ENCODE measurements at places on chromosomes 7 and 10. TPM values are rescaled to one million over a fixed set of nuclear protein-coding genes. Genes with fewer than 3 reads are reported as not detected.

The IGF2BP3 gene
- not detected for total RNA-seq

The TAS2R38 gene
- total RNA-seq, result not detected

DNA sequence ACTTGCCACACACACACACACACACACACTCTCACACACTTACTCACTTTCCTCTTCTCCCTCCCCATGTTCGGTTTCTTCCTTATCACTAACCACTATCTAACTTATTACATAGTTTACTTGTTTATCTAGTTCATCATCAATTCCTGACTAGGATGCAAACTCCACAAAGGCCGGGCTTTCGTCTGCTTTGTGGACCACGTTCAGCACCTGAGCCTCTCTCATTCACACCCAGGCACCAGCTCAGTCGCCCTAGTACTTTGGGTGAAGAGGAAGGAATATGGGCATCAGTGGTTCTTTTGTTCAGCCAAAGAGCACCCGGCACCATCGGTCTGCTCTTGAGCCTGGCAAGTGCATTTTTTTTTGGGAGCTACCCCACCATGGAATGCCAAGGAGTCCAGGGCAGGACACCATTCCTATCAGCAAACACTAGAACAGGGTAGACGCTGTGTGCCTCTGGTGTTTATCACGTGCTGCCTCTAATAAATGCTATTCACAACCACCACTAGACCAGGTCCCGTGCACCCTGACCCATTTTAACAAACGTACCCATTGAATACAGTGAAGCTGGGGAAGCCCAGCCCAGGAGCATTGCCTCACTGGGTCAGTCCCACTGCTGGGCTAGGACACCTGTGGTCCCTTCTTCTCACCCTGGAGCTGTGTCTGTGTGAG is 2.2 kb downstream of the C10orf67 start:
- H3K4me1 ChIP-seq, result no peaks in the 10 kb centered on the region
- peak overlapping the region; percentile 94 for H3K27ac ChIP-seq
- H3K36me3 ChIP-seq, result no peaks in the 10 kb centered on the region
- peaks cover 5% of the 10 kb centered on the region for H3K27me3 ChIP-seq
- no peak overlapping the region for H3K4me3 ChIP-seq

The PDGFA gene
- 84.1 TPM for total RNA-seq

GRCh38 chr7:79452495-79453265 is 787 bp downstream of the MAGI2 start:
- no peaks in the 10 kb centered on the region for H3K27me3 ChIP-seq
- DNase-seq, result peak; percentile 13
- H3K27ac ChIP-seq, result peak overlapping the region; percentile 83
- peaks cover 17% of the 10 kb centered on the region for H3K4me1 ChIP-seq

The OPN4 gene
- not detected for total RNA-seq

The ACSL5 gene
- total RNA-seq, result 12.2 TPM

The ASAH2 gene
- 0.66 TPM for total RNA-seq

- peaks cover 36% of the 10 kb centered on the region for H3K4me1 ChIP-seq
- H3K36me3 ChIP-seq, result no peaks in the 10 kb centered on the region
- peaks cover 85% of the 10 kb centered on the region for H3K27me3 ChIP-seq
- H3K27ac ChIP-seq, result no peak overlapping the region
Observed at GRCh38 chr10:49615721-49616120, 1.9 kb downstream of the CHAT start.

The VOPP1 gene
- total RNA-seq, result 53.1 TPM

DNA sequence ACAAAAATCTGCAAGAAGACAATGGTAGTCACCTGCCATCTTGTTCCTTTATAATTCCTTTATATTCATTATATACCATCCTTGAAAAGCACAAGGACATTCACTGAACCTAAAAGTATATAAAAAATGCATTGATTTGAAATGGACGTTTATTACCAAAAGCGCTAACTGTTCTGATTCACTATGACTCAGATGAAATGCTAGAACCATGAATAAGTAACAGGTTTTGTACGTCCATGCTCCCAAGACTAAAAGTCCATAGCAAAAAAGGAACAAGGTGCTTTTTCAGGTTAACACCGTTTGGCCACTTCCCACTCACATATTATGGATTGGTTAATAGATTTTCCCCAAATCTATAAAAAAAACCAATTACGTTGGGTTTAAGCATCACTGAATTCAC is 109.4 kb downstream of the PPP1R17 start:
- no peak overlapping the region for H3K27ac ChIP-seq
- no peaks in the 10 kb centered on the region for H3K4me1 ChIP-seq
- DNase-seq, result no peak
- no peaks in the 10 kb centered on the region for H3K27me3 ChIP-seq
- no peak overlapping the region for H3K4me3 ChIP-seq

The VSTM4 gene
- total RNA-seq, result 13.2 TPM

DNA sequence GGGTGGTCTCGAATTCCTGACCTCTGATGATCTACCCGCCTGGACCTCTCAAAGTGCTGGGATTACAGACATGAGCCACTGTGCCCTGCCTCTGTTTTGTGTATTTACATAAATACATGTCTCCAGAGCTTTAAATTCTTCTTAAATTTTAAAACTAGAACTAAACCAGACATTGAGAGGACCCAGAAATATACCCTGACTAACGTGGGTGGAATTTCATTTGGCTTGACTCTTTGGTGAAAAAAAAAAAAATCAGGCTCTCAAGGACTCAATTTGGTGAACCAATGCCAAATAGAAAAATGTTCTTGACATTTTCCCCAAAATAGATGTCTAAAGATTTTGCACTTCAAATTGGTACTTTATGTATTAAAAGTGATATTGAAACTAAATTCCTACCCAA is 16.6 kb upstream of the FAS start:
- H3K4me1 ChIP-seq, result no peaks in the 10 kb centered on the region
- no peaks in the 10 kb centered on the region for H3K36me3 ChIP-seq
- no peak for DNase-seq
- H3K4me3 ChIP-seq, result no peak overlapping the region
- no peaks in the 10 kb centered on the region for H3K27me3 ChIP-seq

DNA sequence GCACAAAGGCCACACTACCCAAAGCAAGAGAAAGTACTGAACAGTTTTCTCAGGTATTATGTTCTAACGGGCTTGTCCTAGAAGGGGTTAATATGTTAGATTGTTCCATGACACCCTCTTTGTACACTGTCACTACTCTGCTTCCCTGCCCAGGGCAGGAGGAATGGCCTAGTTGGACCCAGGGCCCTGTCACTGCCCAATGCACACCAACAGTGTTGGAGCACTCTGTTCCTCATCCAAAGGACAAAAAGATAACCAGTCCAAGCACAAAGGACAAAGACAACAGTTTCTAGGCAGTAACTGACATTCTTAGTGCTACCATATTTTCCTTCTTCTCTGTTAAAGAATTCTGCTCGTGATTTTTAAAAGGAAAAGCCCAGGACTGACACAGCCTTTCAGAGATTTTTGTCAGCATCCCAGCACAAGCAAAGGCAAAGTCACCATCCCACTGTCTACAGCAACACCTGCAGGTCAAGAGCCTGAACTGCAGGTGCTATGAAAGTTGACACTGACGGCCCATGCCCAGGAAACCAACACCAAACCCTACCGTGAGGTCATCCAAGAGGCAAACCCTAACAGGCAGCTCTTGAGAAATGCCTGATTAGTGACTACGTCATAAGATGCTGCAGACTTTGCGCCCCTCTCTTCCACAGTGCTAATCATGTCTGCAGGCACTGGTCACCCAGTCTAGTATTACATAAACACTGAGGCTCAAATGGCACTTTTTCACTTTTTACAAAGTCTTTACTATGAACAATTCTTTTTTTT is 13.2 kb downstream of the NUDCD3 start:
- peak; percentile 38 for DNase-seq
- no peak overlapping the region for H3K4me3 ChIP-seq
- peaks cover 3% of the 10 kb centered on the region for H3K4me1 ChIP-seq
- no peaks in the 10 kb centered on the region for H3K27me3 ChIP-seq
- H3K27ac ChIP-seq, result no peak overlapping the region
- H3K36me3 ChIP-seq, result no peaks in the 10 kb centered on the region

DNA sequence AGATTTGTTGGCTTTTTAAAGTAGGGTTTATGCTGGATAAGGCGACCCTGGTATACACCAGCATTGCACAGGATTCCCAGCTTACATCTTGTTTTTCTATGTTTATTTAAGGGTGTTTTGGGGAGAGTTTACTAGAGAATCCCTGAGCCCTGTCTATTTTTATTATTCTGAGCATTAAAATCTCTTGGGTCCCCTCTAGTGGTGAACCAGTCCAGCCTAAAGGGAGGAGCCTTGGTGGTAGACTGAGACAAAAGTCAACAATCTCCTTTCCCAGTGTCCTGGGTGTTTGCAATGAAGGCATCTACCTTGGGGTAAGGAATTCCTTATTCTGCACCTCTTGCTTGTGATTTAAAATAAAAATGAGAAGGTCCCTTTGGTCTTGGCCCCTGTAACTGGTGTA is 38.2 kb downstream of the ANTXRL start:
- H3K4me3 ChIP-seq, result no peak overlapping the region
- no peaks in the 10 kb centered on the region for H3K36me3 ChIP-seq
- no peaks in the 10 kb centered on the region for H3K27me3 ChIP-seq
- DNase-seq, result no peak
- H3K4me1 ChIP-seq, result no peaks in the 10 kb centered on the region

- DNase-seq, result no peak
- H3K36me3 ChIP-seq, result no peaks in the 10 kb centered on the region
- peaks cover 38% of the 10 kb centered on the region for H3K4me1 ChIP-seq
- H3K27me3 ChIP-seq, result no peaks in the 10 kb centered on the region
- no peak overlapping the region for H3K4me3 ChIP-seq
- no peak overlapping the region for H3K27ac ChIP-seq
Observed at GRCh38 chr7:47693216-47693615, 111.3 kb upstream of the TNS3 start.

DNA sequence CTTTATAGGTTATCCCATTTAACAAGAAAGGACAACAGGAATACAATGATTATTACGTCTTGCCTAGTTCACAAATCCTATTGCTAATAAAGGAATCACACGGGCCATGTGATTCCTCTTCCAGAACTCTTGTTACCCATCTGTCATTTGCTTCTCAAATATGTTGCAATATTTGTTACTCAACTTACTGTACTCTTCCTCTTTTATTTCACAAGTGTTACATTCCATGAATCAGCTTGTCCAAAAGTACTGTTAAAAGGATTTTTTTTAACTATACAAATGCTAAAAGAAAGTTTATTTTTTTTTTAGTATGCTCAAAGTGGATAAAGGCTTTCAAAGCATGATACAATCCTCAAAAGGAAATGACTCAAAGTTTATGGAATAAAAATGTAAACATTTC is 3.9 kb upstream of the CD36 start:
- no peaks in the 10 kb centered on the region for H3K27me3 ChIP-seq
- peaks cover 48% of the 10 kb centered on the region for H3K4me1 ChIP-seq
- H3K4me3 ChIP-seq, result no peak overlapping the region
- no peaks in the 10 kb centered on the region for H3K36me3 ChIP-seq

The ADAM22 gene
- total RNA-seq, result 3.6 TPM

The SLC13A1 gene
- total RNA-seq, result not detected

DNA sequence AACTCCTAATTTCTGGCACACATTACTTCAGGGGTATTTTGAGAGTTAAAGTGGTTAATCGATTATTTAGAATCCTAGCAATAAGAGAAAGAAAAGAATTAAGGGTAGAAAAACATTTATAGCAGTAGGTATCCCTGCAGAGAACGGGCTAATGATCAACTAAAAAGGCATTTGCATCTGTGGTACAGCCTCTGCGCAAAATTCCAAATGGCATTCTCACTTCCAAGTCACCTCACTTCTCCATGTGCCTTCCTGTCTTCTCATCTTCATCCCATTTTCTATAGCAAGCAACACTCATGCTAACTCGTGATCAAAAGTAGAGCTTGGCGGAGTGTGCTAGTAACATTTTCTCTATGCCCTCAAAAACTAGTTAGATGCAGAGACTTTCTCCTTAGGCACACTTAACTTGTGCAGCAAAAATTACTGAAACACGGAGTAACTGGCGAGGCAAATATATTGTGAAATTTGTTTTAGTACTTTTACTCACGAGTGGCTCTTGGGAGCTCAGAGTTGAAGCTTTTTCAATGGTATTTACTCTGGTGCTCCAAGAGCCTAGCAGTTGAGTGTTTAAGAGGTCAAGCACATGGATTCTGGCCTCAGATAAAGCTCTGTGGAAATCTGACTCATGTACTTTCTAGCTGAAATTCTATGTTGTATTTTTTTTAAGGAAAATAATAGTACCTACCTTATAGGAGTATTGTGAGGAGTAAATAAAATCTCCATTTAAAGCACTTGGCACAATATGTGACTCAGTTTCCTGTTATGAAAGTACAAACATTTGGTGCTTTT is 65.1 kb downstream of the MET start:
- no peaks in the 10 kb centered on the region for H3K36me3 ChIP-seq
- H3K27ac ChIP-seq, result no peak overlapping the region
- H3K4me3 ChIP-seq, result no peak overlapping the region
- peaks cover 13% of the 10 kb centered on the region for H3K4me1 ChIP-seq

DNA sequence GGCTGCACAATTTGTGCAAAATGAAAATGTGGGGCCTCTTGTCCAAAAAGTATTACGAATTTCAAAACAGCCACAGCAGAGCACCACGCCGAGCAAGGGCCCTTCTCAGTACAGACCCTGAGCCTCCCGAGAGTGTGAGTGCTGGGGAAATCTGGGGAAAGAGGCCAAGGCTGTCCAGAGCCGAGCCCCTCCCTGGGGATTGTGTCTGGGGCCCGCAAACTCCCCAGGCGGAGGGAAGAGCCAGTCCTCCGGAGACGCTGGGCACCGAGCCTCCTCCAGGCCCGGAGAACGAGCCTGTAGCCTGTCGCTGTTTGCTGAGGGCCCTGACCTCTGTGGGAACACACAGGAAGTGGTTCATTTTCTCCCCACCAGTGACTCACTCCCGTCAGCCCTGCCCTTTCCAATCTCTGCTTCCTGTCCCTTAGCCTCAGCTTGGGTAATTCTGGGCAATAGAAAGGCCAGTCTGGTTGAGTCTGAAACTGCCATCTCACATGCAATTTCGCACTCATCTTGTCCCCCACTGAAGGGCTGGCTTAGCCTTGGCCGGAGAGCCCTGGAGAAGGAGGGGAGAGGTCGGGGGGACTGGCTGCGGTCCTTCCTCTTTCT is 19.5 kb upstream of the GNA12 start:
- DNase-seq, result peak; percentile 54
- peak overlapping the region; percentile 19 for H3K4me3 ChIP-seq
- no peaks in the 10 kb centered on the region for H3K36me3 ChIP-seq

The ZCWPW1 gene
- 3.6 TPM for total RNA-seq

DNA sequence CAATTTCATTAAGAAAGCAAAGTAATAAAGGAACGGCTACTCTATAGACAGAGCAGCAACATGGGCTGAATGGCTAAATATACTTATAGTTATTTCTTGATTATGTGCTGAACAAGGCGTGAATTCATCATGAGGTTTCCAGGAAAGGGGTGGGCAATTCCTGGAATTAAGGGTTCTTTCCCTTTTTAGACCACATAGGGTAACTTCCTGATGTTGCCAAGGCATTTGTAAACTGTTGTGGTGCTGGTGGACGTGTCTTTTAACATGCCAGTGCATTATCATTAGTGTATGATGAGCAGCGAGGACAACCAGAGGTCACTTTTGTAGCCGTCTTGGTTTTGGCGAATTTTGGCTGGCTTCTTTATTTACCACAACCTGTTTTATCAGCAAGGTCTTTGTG is 28.5 kb upstream of the ZMYND11 start:
- H3K4me1 ChIP-seq, result no peaks in the 10 kb centered on the region
- DNase-seq, result no peak
- H3K27me3 ChIP-seq, result no peaks in the 10 kb centered on the region
- no peaks in the 10 kb centered on the region for H3K36me3 ChIP-seq
- H3K27ac ChIP-seq, result no peak overlapping the region

Data from tibial nerve (tissue), 4 donors.